ENCODE measurements at places on chromosomes 7 and 10.

DNA sequence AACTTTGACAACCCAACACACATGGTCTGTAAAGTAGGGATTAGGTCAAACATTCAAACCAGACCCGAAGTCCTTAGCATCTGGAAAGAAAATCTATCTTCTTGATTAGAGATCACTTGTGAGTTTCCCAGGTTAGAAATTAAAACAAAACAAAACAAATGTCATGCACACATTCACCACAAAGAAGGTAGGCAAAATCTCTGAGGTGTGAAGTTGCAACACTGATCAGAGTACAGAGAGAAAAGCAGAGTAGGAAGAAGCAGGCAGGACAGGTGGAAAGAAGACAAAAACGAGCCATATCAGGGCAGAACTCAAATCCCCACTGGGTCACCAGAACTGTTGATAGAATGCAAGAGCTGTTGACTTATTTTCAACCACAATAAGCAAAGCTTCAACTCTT, 102.8 kb upstream of the THSD7A start:
- no peak for DNase-seq

DNA sequence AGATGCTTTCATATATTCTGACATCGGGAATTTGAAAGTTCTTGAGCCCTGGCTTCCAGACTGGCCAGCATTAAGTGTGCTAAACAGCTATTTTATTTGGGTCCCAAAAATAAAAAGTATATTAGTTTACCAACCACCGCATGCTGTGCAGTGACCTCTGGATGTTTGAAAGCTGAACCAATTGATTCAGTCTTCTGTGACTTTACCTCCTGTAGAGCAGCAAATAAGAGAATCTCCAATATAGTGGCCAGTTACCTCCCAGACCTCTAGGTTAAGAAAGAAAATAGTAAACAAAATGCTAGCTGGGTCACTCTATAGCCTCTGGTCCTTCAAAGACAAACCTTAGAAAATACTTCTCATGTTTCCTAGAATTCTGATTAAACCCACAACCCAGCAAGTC, 424.6 kb upstream of the NFE2L3 start:
- DNase-seq = no peak

GRCh38 chr10:116094356-116094755, 178.7 kb downstream of the GFRA1 start:
- DNase-seq = no peak

GRCh38 chr7:4871056-4871680, 9.3 kb upstream of the PAPOLB start:
- no peak for DNase-seq
